ENCODE measurements at places on chromosomes 16 and 17.

DNA sequence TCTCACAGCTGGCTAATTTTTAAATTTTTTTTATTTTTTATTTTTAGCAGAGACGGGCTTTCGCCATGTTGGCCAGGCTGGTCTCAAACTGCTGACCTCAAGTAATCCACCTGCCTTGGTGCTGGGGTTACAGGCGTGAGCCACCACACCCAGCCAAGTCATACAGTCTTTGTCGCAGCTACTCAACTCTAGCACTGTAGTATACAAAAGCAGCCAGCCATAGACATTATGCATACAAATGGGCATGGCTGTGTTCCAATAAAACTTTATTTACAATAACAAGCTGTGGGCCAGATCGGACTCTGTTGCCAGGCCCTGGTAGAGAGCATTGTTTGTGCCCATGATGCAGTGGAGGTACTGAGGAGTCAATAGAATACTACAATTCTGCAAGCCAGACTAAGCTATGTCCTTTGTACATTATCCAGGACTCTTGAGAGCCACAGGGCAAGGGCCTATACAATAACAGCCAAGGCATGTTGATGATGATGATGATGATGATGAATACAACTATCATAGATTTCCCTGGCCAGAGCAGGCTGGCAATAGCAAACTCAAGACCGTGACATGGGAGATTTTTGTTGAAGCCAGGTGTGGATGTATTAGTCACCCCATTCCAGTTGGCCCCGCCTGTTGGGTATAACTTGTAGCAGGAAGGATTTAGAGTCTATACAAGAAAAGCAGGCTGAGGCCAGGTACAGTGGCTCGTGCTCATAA is 101.8 kb downstream of the MYH11 start:
- no peak for DNase-seq

DNA sequence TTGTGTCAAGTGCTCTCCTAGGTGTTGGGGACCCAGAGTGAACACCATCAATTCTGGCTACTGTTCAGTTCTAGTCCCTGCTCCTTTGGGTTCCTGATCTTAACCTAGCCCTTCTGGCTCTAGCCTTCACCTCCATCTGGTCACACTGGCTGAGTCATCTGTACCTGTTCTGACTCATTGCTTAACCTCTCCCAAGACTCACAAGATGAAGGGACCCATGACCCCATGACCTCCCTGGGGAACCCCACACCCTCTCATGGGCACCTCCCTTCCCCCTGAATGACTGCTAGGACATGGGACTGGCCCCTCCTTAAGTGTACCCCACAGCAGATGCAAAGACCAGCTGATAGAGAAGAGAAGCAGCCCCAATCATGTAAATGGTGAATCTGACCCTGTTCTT is 345.8 kb upstream of the CDH5 start:
- no peak for DNase-seq

DNA sequence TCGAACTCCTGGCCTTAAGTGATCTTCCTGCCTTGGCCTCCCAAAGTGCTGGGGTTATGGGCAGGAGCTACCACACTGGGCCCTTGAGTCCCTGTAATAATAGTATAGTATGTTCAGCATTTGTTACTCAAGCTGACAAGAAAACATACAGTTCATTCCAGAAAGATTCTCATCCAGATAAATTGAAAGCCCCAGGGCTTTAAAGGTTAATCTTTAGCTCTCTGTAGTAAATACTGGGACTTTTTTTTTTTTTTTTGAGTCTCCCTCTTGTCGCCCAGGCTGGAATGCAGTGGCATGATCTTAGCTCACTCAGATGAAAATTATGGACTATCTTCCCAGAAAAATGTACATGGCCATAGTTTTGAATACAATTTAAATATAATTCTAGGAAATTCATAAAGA is 11.0 kb downstream of the BRCA1 start:
- DNase-seq: no peak

DNA sequence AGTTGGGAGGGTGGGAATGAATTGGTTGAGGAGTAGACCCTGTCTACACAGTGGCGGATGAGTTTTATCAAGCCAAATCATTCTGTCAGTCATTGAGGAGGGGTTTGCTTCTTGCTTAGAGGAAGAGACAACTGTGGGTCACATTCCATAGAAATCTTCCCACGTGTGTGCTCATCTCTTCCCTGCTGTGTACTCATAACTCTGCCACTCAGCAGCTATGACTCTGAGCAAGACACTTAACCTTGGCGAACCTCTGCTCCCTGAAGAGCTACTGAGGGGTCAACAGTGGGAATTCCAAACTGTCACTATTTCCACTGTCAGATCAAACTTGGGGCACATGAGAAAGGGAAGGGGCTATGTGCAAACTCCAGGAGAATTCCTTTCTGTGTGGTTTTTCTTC is 72.6 kb upstream of the COX10 start:
- DNase-seq: no peak

- DNase-seq: no peak
Measured at GRCh38 chr16:27414788-27415431, 12.9 kb downstream of the IL21R start.

GRCh38 chr16:27582883-27583282 is 32.9 kb downstream of the KATNIP start:
- no peak for DNase-seq

DNA sequence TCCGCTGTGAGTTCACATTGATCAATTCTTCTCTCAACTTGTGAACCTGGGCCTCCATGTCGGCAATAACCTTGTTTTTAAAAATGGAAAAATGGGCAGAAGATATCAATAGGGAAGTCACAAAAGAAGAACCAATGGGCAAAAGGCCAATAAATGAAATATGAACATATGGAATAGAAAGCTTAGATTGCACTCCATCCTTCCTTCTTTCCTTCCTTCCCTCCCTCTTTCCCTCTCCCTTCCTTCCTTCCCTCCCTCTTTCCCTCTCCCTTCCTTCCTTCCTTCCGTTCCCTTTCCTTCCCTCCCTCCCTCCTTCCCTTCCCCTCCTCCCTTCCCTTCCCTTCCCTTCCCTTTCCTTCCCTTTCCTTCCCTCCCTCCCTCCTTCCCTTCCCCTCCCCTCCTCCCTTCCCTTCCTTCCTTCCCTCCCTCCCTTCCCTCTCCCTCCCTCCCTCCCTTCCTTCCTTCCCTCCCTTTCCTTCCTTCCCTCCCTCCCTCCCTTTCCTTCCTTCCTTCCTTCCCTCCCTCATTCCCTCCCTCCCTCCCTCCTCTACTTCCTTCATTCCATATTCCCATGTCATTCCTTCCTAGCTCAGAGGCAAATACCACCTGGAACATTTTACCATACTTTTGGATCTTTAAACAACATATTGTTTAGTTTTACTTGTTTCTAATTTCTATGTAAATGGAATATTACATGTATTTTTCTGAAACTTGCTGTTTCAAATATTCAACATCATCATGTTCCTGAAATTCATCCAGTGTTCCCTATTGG is 290.7 kb upstream of the AXIN2 start:
- no peak for DNase-seq

DNA sequence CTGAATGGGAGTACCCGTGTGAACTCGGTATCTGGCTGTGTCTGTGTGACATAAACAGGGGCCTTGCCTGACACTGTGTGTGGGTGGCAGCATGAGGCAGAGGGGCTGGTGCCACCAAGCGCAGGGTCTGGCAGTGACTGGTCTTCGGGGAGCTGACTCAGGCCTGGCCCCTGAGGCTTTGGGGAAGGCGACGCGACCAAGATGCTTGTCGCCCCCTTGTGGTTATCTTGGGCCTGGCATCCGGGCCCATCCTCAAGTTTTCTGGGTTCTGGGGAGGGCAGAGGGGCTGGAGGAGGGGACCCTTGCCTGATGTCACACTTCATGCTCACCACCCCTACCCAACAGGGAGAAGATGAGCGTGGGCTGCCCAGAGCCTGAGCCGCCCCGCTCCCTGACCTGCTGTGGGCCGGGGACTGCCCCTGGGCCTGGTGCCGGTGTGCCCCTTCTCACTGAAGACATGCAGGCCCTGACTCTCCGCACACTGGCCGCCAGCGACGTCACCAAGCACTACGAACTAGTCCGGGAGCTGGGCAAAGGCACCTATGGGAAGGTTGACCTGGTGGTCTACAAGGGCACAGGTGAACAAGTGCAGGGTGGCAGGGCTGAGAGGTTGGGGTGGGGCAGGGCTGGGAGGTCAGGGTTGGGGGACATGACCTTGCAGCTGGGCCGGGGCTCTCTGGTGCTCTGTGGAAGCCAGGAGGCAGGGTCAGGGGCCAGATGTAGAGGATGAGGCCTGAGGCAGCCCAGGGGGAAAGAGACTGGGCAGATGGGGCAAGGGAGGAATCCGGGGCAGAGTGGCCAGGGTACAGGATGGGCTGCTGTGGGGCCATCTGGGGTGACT is 24.9 kb downstream of the SBK1 start:
- peak; percentile 65 for DNase-seq

- DNase-seq: no peak
Measured at GRCh38 chr17:76345377-76345974, 8.2 kb downstream of the PRPSAP1 start.

- DNase-seq: no peak
Measured at GRCh38 chr17:49691677-49692191, 13.8 kb upstream of the SPOP start.

DNA sequence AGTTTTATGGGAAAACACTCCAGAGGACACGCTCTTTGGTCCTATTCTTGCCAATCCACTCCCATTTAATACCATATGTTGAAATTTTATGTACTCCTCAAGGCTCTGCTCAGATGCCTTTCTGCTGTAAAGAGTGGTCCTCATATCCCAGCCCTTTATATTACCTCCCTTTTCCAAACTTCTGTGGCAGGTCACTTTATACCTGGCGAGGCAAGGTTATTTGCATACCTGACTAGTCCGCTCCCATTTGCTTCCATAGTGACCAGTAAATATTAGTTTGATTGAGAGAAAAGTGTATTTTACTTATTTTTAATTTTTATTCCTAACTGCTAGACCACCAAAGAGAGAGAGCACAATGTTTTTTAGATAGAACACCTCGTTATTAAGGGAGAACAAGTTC is 17.3 kb downstream of the KRT12 start:
- no peak for DNase-seq

DNA sequence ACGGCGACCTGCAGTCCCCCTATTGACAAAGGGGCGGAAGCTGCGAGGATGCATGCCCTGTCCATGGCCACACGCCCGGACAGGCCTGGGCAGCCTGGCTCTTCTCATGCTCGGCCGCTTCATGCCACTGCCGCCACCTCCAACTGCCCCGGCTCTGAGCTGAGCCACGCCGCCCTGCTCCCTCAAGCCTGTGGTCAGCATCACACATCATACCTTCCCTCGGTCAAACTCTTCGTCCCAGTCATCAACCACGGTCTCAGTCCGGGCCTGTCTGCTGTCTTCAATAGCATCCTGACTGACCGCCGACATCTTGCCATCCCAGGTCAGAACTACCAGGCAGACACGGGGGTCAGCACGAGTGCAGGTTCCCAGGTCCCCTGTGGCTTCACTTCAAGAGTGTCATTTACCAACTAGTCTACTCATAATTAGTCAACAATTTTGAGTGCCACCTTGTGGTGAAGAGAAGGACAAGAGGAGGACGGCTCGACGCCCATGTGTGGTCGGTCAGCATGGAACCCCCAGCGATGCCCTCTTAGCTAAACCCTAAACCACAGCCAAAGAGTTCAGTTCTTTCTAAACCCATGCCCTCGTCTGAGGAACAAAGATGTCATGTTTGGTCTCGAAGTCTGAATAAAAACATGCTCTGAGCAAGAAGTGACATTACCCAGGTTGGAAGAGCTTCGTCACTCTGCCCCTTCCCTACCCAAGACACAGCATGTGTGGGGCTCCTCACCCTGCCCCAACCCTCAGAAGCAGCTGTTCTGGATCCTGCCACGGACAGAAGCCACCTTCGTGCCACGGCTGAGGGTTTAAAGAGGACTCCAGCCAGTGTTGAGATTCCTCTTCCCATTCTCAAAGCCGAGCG is 16.9 kb upstream of the CYTH1 start:
- DNase-seq: no peak

DNA sequence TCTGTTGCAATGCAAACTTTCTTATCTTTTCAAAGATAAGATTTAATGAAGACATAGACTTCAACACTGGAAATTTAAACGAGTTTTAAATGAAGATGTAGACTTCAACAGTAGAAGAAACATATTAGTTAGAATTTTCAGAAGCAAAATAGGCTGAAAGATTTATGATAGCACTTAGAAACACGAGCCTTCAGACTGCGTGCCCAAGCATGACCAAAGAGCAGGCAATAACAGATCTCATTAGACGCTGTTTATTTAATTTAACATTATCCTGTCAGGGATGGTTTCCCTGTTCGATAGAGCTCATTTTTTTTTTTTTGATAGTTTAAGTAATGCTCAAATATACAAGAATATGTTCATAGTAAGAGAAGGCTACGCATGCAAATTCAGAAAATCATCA is 604.7 kb upstream of the SOX9 start:
- DNase-seq: no peak

DNA sequence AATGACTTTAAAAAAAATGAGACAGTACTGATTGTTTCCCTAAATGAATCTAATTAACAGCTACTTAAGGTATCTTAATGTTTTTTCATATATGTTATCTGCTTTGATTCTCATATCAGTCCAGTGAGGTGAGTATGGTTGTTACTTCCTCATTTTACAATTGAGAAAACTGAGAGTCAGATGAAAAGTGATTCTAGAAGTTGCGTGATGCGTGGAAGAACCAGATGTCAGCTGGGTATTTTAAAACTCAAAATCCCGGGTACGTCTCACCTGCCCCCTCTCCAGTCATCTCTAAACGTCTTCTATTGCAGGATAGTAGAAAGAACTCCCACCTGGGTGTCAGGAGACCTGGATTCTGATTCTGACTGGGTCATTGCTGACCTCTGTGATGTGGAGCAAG is 89.2 kb downstream of the MAP2K6 start:
- DNase-seq: no peak

DNA sequence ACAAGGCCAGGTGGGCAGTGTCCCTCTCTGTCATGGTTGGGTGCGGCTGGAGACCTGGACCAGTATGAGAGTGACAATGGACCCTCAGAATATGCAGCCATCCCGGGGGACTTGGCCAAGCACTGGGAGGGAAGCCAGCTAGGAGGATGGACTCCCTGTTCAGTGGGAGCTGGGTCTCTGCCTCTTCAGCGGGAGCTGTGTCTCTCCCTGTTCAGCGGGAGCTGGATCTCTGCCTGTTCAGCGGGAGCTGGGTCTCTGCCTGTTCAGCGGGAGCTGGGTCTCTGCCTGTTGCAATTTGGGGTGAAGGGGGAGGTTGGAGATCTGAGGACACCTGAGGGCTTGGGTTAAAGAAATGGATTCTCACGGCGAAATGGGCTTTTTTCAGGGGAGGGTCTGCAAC is 3.8 kb upstream of the PRSS33 start:
- DNase-seq: no peak

- DNase-seq: no peak
Measured at GRCh38 chr17:73595479-73595878, 48.8 kb downstream of the SDK2 start.
